ENCODE measurements at places on chromosomes 1 and 21.

DNA sequence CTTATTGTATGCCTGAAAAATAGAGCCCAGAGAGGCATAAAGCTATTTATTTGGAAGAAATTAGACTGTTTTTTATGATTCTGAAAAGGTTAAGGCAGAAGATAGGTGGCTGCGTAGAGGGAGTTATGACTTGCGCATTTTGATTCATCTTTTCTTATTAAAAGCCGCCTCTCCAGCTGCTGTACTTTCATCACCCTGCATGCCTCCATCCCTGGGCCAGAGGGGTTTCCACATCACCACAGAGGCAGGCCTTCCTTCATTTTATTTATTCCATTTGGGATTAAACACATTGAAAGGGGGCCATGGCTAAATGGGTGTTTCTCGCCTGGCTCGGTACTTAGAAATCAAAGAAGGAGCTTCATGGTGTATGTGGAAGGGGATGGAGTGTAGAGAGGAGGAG lies 14.6 kb upstream of the RGS8 start:
- no peak for DNase-seq

DNA sequence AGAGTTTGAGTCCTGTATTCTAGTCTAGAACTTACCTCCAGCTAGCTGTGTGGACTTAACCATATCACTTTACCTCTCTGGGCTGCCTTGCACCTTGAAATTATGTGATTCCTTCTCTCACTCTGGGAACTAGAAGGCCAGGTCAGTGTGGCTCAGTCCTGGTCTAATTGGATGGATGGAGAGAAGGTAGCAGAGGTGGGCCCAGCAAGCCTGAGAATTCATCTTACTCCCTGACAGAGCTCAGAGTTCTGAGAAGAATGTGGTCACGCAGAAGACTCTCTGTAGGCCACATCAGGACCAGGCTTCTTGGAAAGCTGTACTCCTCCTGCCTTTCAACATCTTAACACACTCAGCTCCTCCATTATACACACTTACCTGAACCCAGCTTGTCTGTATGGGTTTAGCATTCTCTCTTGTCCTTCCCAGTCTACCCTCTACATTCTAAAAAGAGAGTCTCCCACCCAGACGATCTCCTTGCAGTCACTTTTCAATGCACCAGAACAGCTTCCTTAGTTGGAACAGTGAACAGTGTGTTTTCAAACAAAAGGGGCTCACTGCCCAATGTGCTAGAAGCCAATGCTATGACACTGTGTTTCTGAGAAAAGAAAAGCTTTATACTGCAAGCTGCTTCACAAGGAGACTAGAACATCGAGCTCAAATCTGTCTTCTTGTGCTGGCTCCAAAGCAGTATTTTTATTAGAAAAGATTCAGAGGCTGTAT lies 60.5 kb downstream of the CAPN9 start:
- DNase-seq: no peak

DNA sequence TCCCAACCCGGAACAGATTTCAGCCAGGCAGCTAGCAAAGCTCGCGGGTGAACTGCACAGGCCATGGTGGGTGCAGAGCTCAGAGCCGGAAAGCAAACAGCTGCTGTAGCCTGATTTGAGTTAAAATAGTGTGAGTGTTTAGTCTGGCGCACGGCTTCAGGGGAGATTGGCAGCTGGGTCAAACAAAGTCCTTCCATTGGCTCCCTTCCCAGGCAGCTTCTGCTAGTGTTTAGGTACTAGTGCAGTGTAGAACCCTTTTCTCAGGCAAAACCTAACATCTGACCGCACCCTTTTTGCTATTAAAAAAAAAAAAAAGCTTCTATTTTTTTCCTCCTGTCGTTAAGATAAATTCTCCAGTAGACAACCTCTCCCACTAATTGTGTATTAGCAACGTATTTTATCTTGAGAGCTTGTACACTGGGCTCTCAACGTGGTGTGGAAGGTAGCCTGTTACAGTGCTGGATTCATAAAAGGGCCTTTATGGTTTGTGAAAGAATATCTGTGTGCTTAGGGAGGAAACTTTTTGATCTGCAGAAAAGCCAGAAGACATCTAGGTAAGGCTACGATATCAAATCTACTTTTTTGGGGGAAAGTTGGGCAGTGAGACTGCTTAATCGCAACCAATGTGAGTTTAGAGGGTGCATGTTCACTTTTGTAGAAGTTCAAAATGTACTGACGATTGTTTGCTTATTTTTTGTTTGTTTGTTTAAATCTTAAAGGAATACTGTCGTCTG lies 689.6 kb downstream of the USP25 start:
- DNase-seq: peak; percentile 66

DNA sequence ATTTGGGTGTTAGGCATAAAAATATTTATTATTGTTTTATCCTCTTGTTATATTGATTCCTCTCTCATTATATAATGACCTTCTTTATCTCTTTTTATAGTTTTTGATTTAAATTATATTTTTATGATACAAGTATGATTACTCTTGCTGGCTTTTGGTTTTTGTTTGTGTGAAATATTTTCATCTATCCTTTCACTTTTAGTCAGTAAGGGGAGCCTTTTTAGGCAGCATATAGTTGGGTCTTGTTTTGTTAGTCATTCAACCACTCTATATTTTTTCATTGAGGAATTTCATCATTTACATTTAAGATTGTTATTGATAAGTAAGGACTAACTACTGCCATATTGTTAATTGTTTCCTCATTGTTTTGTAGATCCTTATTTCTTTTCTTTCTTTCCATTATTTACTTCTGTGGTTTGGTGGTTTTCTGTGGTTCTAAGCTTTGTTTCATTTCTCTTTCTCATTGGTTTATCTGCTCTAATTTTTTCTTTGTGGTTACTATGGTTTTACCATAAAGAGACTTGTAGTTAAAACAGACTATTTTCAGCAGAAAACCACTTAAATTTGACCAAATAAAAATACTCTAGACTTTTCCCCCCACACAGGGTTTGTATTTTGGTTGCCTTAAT lies 593.1 kb downstream of the NUF2 start:
- no peak for DNase-seq

GRCh38 chr1:197677752-197678295 lies 97.5 kb downstream of the DENND1B start:
- DNase-seq: no peak

- DNase-seq: no peak
Observed at GRCh38 chr1:155134322-155134721, 1.3 kb upstream of the SLC50A1 start.

All from renal cortical epithelial cell (primary cell).